ENCODE measurements at places on chromosomes 7 and 10. TPM values are rescaled to one million over a fixed set of nuclear protein-coding genes. Genes with fewer than 3 reads are reported as not detected.

DNA sequence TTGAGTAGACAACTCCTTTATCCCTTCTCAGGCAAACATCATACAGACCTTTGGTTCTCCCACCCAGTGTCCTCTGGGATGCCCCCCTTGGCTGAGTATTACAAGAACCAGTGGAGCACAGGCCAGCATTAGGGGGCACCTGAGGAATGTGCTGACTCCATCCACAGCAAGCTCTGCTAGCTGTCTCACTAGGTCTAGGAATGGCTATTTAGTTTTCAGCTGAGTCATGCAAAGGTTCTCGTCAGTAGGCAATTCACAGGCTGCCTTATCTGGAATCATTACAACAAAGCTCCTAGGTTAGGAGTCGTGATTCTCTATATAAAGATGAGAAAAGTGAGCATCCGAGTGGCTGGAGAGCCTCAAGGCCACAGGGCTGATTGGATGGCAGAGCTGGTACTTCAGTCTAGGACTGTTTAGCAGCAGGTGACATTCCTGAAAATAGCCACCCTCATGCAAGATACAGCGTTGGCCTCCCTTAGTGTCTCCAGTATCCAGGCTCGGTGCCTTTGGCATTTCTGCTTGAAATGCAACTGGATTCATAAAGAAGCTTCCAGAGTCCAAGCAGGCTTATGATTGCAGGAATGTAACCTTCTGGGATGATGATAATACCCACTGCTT, 75.8 kb downstream of the CDCA7L start:
- DNase-seq, result no peak
- H3K4me3 ChIP-seq, result no peak overlapping the region
- H3K27me3 ChIP-seq, result peaks cover 9% of the 10 kb centered on the region
- no peaks in the 10 kb centered on the region for H3K4me1 ChIP-seq
- no peaks in the 10 kb centered on the region for H3K36me3 ChIP-seq
- H3K27ac ChIP-seq, result no peak overlapping the region

GRCh38 chr7:121383235-121383910, 12.7 kb downstream of the FAM3C start:
- no peak overlapping the region for H3K27ac ChIP-seq
- H3K4me1 ChIP-seq, result peaks cover 49% of the 10 kb centered on the region
- H3K4me3 ChIP-seq, result no peak overlapping the region
- peaks cover 11% of the 10 kb centered on the region for H3K36me3 ChIP-seq
- DNase-seq, result no peak
- H3K27me3 ChIP-seq, result no peaks in the 10 kb centered on the region

- DNase-seq, result peak; percentile 50
- peaks cover 23% of the 10 kb centered on the region for H3K4me1 ChIP-seq
- H3K4me3 ChIP-seq, result no peak overlapping the region
- no peaks in the 10 kb centered on the region for H3K27me3 ChIP-seq
- no peak overlapping the region for H3K27ac ChIP-seq
- H3K36me3 ChIP-seq, result no peaks in the 10 kb centered on the region
These were observed 22.8 kb downstream of the PRKAG2 start for GRCh38 chr7:151853896-151854719.

- no peaks in the 10 kb centered on the region for H3K36me3 ChIP-seq
- no peaks in the 10 kb centered on the region for H3K4me1 ChIP-seq
- peaks cover 15% of the 10 kb centered on the region for H3K27me3 ChIP-seq
- no peak overlapping the region for H3K4me3 ChIP-seq
- DNase-seq, result no peak
- H3K27ac ChIP-seq, result no peak overlapping the region
These were observed 297.0 kb upstream of the AUTS2 start for GRCh38 chr7:69301253-69301652.

GRCh38 chr7:30322271-30323005, 38.0 kb downstream of the ZNRF2 start:
- no peak for DNase-seq
- peak overlapping the region; percentile 90 for H3K4me3 ChIP-seq
- H3K36me3 ChIP-seq, result peaks cover 14% of the 10 kb centered on the region

The UPK3BL2 gene
- total RNA-seq, result 105 TPM

DNA sequence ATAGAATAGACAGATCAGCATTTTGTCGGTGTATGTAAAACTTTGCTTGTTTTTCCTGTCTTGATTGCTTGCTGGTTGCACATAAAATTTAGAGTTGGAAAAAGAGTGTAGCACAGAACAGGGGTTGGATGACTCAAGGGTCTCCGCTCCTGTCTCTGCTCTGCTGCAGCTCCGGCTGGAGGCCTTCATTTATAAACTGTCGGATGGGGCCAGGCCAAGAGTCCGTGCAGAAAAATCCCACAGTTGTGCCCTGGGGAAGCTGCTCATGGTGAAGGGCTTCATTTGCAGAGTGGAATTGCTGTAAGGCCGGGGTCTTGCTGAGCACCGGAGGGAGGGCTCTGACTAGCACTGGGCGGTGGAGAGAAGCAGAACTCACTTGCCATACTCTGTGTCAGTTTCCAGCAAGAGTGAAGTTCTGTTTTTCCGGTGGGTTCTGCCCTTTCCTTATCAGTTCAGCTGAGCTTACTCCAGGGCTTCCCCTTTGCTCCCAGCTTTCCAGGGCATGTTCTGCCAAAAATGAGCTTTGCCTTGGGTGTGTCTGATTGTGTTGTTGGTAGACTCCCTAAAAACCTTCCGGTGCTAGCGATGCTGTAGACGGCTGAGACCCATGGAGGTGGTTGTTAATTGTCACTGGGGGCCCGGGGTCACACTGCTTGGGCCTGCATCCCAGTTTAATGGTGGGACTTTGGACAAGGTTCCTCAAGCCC, 67.2 kb downstream of the CAMK1D start:
- peaks cover 24% of the 10 kb centered on the region for H3K4me1 ChIP-seq
- no peaks in the 10 kb centered on the region for H3K27me3 ChIP-seq
- no peak overlapping the region for H3K27ac ChIP-seq
- H3K4me3 ChIP-seq, result no peak overlapping the region
- H3K36me3 ChIP-seq, result peaks cover 7% of the 10 kb centered on the region

DNA sequence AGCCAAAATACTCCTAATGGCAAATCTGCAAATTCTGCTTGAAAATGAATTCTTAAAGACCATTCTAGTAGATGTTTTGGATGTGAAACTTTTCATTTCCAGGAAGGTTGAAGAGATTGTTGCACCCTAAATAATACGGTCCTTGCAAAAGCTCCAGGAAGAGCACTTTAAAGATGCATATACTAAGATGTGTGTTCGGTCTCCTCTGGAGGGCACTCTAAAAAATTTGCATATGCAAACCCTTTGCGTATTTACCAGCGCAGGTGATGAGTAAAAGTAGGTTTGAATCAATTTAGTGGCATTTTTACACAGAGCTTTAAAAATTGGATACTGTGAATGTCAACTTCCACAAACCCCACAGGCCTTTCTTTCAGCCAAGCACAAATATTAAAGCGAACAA, 378.1 kb upstream of the SORCS1 start:
- H3K36me3 ChIP-seq, result no peaks in the 10 kb centered on the region
- H3K4me3 ChIP-seq, result no peak overlapping the region
- no peaks in the 10 kb centered on the region for H3K27me3 ChIP-seq
- H3K27ac ChIP-seq, result no peak overlapping the region

- peaks cover 14% of the 10 kb centered on the region for H3K36me3 ChIP-seq
- H3K4me1 ChIP-seq, result peaks cover 2% of the 10 kb centered on the region
- no peak for DNase-seq
These were observed 160.7 kb downstream of the ZEB1 start for GRCh38 chr10:31479752-31480151.

The ASB10 gene
- total RNA-seq, result not detected

The LBX1 gene
- not detected for total RNA-seq

The KLF14 gene
- total RNA-seq, result not detected

The ITPRIP gene
- 42.1 TPM for total RNA-seq

DNA sequence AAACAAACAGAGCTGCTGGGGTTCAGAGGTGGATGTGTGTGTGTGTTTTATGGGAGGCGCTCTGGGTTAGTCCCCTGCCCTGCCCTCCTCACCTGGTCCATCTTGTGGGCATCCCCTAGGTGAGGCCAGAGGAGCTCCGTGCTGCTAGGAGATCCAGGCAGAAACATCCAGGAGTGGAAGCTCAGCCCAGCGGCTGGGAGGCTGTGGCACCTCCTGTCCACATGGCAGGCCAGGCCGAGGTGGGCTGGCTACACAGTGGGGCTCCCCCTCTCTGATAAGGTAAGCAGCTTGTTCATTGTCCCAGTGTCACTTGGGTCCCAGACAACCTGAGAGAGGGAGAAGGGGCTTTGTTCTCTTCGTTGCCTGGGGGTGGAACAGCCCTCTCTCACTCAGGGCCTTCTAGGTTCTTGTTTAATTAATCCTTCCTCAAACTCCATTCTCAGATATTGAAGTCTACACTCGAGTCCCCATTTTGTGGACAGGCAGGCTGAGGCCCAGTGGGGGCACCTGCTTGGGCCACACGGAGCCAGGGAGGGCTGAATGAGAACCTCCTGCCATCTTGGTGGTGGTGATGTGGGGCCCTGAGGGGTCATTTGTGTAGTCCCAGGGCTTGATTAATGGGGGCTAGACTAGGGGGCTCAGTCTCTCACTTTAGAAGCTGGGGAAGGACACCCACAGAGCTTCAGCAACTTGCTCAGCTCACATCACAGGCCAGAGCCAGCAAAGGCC, 216.8 kb upstream of the GPR26 start:
- H3K4me3 ChIP-seq, result no peak overlapping the region
- no peak overlapping the region for H3K27ac ChIP-seq
- DNase-seq, result no peak
- H3K4me1 ChIP-seq, result peaks cover 6% of the 10 kb centered on the region
- no peaks in the 10 kb centered on the region for H3K27me3 ChIP-seq

The GIMAP5 gene
- total RNA-seq, result 75.5 TPM

DNA sequence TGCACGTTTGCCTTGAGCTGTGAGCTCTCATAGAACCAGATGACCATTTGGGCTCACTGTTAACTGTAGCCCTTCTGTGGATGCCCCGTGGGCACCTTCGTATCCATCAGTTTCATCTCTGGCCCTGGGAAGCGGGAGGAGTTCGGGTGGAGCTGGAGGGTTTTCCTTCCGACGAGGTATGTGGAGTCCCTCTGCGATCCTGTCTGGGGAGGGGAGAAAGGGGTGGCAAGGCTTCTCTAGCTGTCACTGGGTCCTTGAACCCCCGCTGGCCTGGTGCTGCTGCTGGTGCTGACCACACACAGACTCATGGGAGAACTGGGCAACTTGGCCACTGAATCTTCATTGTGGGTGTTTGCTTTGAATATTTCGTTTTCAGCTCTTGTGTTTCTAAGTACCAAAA, 32.7 kb downstream of the INPP5A start:
- no peaks in the 10 kb centered on the region for H3K36me3 ChIP-seq
- no peaks in the 10 kb centered on the region for H3K27me3 ChIP-seq
- peak overlapping the region; percentile 3 for H3K4me3 ChIP-seq

GRCh38 chr10:15325944-15326284, 45.2 kb downstream of the FAM171A1 start:
- H3K27me3 ChIP-seq, result peaks cover 20% of the 10 kb centered on the region
- peaks cover 9% of the 10 kb centered on the region for H3K4me1 ChIP-seq
- H3K36me3 ChIP-seq, result no peaks in the 10 kb centered on the region
- DNase-seq, result no peak

GRCh38 chr7:95736635-95737034, 35.7 kb upstream of the DYNC1I1 start:
- peaks cover 17% of the 10 kb centered on the region for H3K27me3 ChIP-seq
- no peak overlapping the region for H3K27ac ChIP-seq
- H3K36me3 ChIP-seq, result no peaks in the 10 kb centered on the region
- no peak overlapping the region for H3K4me3 ChIP-seq

The GFRA1 gene
- total RNA-seq, result not detected

GRCh38 chr7:50798126-50798525, 15.4 kb upstream of the GRB10 start:
- no peak for DNase-seq
- peaks cover 5% of the 10 kb centered on the region for H3K4me1 ChIP-seq
- H3K27ac ChIP-seq, result no peak overlapping the region
- H3K36me3 ChIP-seq, result no peaks in the 10 kb centered on the region

The MEIG1 gene
- total RNA-seq, result not detected

- no peak for DNase-seq
- peaks cover 9% of the 10 kb centered on the region for H3K4me1 ChIP-seq
- no peak overlapping the region for H3K4me3 ChIP-seq
- H3K27ac ChIP-seq, result no peak overlapping the region
- peaks cover 16% of the 10 kb centered on the region for H3K27me3 ChIP-seq
- peaks cover 7% of the 10 kb centered on the region for H3K36me3 ChIP-seq
These were observed 126.7 kb upstream of the ZNF32 start for GRCh38 chr10:43775384-43775783.

The MTG1 gene
- total RNA-seq, result 44.2 TPM

- no peaks in the 10 kb centered on the region for H3K4me1 ChIP-seq
- H3K4me3 ChIP-seq, result no peak overlapping the region
- no peaks in the 10 kb centered on the region for H3K36me3 ChIP-seq
- DNase-seq, result no peak
- no peak overlapping the region for H3K27ac ChIP-seq
These were observed 146.9 kb downstream of the EVX1 start for GRCh38 chr7:27389496-27389895.

The LIPK gene
- total RNA-seq, result not detected

The AMPH gene
- total RNA-seq, result not detected

- no peak for DNase-seq
- no peaks in the 10 kb centered on the region for H3K36me3 ChIP-seq
- H3K27me3 ChIP-seq, result no peaks in the 10 kb centered on the region
These were observed 4.9 kb upstream of the ZSCAN21 start for GRCh38 chr7:100044718-100045117.

DNA sequence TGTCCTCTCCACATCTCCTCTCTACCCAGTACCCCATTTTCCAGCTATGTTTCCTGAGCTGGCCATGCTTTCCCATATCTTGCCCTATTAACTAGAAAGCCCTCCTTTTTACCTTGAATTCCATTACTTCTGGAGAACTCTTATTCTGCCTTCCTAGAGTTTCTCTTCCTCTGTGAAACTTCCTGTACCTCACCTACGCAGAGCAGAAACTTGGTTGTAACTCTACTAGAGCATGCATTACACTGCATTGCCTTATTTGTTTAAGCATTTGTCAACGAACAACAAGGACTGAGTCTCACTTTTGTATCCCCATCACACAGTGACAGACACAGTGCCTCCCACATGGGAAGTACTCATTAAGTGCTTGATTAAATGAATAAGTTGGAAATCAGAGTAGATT, 36.4 kb downstream of the VCL start:
- peak overlapping the region; percentile 16 for H3K4me3 ChIP-seq
- no peak for DNase-seq
- peak overlapping the region; percentile 42 for H3K27ac ChIP-seq
- H3K36me3 ChIP-seq, result no peaks in the 10 kb centered on the region
- peaks cover 36% of the 10 kb centered on the region for H3K4me1 ChIP-seq

- H3K4me3 ChIP-seq, result peak overlapping the region; percentile 87
- H3K27me3 ChIP-seq, result no peaks in the 10 kb centered on the region
- peak; percentile 99 for DNase-seq
- peaks cover 60% of the 10 kb centered on the region for H3K4me1 ChIP-seq
- H3K27ac ChIP-seq, result peak overlapping the region; percentile 99
These were observed 23.6 kb downstream of the DDIT4 start for GRCh38 chr10:72297281-72297804.

The EPHA1 gene
- not detected for total RNA-seq

GRCh38 chr7:43781726-43782607, 23.5 kb downstream of the BLVRA start:
- no peaks in the 10 kb centered on the region for H3K27me3 ChIP-seq
- peaks cover 8% of the 10 kb centered on the region for H3K36me3 ChIP-seq
- H3K4me1 ChIP-seq, result peaks cover 8% of the 10 kb centered on the region
- DNase-seq, result no peak
- H3K27ac ChIP-seq, result peak overlapping the region; percentile 37

- H3K27me3 ChIP-seq, result no peaks in the 10 kb centered on the region
- H3K4me3 ChIP-seq, result no peak overlapping the region
- H3K36me3 ChIP-seq, result no peaks in the 10 kb centered on the region
- H3K27ac ChIP-seq, result no peak overlapping the region
These were observed 545.8 kb upstream of the AUTS2 start for GRCh38 chr7:69052447-69052846.

Measured in natural killer cell treated with Interleukin-12 subunit alpha and Interleukin-12 subunit beta and Interleukin-15 and Interleukin-18, amount 100 ng/mL, for 72 hours (primary cell).